Common myeloid progenitor, CD34-positive (primary cell): ENCODE measurements at places on chromosomes 11 and 22.

- no peak for DNase-seq
Measured at GRCh38 chr11:131664816-131665215, 294.4 kb downstream of the NTM start.

DNA sequence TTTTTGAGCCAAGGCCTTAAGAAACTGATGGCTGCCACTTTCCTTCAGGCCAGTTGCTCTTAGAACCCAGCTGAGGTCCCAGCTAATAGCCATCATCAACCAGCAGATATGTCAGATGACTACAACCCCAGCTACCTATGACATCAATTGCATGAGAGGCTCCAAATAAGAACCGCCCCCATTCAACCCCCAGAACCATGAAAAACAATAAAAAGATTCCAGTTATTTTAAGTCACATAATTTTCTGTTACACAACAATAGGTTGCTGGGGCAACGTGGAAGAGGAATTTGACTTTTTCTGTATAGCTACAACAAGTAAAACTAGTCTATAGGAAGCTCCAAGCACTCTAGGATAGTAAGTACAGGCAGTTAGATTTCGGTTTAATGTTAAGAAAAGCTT lies 216.3 kb upstream of the MTNR1B start:
- DNase-seq: peak; percentile 35

GRCh38 chr11:6621711-6622211 lies 2.5 kb upstream of the TPP1 start:
- DNase-seq: no peak

- peak; percentile 9 for DNase-seq
Measured at GRCh38 chr11:78469896-78470295, 52.3 kb upstream of the GAB2 start.

DNA sequence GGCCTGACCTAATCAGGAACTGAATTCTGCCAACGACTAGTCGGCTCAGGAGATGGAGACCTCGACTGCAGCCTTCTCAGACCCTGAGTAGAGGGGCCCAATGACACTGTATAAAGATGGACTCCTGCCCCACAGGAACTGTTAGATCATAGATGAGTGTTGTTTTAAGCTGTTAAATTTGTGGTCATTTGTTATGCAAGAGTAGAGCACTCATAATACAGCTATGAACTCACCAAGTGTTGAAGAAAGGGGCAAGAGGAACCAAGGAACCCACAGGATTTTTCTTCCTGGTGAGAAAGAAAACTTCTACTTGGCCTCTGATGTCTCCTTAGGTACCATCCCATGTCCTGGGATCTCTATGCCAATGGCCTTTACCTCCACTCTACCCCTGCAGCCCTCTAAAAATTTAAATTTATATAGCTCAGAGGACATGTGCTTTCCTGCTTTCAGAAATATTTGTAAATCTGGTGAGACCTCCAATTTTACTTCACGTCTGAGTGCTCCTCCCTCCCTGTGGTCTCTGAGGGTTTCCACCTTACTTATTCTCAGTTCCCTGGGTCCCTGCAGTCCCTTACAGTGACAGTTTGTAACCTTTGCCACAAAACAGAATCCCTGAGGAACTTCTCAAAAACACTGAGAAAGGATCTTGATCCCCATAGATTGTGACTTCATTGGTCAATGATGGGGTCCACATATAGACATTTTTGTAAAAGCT lies 256.3 kb upstream of the ARHGAP20 start:
- DNase-seq: no peak

GRCh38 chr11:122096272-122097112 lies 19.5 kb downstream of the BLID start:
- no peak for DNase-seq

DNA sequence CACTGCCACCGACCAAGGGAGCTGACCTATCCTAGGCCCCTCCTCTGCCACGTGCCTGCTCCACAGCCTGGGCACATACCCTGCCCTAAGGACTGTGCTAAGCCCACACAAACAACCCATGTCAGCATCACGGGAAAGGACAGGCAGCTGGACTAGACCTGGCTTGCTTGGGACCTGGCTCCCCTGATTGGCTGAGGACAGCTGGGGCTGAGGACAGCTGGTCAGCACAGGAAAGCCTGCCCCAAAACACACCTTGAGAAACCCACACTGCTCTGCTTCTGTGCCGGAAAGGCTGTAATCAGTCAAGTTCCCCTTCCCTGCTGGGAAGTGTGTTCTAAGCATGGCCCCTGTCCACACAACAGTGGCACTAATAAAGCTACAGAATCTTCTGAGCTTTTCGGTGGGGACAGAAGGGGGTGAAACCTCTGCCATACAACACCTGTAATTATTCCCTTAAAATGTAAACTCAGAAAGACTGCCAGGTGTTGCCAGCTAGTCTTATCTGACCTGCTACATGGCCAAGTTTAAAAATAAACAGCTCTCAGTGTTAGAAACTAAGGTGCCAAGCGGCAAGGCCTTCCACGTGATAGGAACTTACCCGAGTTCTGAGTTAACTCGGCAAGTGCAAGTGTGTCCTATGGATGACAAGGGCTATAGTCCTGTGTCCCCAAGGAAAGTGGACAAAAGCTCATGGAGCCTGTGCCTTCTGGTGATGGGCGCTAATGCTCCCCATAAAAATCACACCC lies 35.7 kb upstream of the ARFGAP3 start:
- DNase-seq: no peak
